Caki2 (cell line): ENCODE measurements at places on chromosomes 7 and 10.

DNA sequence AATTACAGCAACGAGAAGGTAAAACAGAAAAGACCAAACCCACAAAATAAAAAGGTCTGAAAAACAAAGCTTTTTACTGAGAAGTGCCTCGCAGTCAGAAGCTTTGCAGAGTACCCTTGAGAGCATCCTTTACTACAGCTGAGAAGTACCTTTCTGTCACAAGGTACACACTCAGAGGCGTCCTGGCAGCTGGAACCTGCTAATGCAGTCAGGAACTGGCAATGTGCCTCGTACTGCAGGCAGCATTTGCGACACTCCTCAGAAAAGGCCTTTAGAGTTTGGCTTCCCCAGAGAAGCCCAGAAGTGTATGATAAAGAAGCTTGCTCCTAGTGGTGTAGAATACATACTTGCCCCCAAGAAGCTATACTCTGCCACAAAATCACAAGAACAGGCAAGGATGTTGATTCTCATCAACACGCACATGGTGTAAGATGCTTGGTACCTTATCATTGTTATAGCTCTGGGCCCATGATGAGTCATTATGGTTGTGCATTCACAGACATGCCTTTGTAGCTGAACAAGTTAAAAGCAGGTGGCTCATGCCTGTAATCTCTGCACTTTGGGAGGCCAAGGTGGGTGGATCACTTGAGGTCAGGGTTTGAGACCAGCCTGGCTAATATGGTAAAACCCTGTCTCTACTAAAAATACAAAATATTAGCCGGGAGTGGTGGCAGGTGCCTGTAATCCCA lies 2.0 kb upstream of the GTPBP4 start:
- DNase-seq, result peak; percentile 22

GRCh38 chr7:4689668-4690067 lies 7.6 kb downstream of the FOXK1 start:
- DNase-seq, result peak; percentile 70

DNA sequence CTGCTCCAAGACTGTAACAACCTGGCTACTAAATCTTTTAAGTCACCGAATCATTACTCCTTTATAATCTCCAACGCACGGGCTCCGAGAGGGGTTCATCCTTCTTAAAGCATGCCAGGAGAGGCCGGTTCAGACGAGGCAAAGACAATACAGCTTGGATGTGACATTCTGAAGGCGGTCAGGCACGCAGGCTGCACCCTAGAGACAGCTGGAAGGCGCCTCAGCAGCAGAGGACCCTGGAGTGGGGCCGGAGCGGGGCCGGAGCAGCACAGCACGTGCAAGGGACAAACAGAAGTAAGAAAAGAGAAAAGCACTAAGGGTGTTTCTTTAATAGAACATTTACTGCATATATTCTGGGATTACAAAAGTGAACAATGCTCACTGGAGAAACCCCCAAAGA lies 97.8 kb upstream of the PPP2R2D start:
- no peak for DNase-seq

GRCh38 chr10:69578508-69578991 lies 5.3 kb upstream of the NEUROG3 start:
- DNase-seq, result no peak

GRCh38 chr10:93514521-93514920 lies 18.1 kb downstream of the CEP55 start:
- DNase-seq, result no peak

DNA sequence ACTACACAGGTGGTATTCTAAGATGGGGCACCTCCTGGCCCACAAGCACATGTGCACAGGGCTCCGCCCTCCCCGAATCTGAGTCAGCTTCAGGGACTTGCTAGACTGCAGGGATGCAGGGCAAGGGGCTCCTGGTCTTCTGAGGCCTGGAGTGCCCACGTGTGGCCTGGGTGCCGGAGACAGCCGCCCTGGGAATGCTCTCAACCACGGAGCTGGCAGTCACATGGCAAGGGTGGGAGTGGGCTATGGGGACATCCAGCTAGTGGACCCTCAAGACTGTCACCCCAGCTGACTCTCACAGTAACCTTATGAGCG lies 42.7 kb downstream of the CFAP46 start:
- no peak for DNase-seq

DNA sequence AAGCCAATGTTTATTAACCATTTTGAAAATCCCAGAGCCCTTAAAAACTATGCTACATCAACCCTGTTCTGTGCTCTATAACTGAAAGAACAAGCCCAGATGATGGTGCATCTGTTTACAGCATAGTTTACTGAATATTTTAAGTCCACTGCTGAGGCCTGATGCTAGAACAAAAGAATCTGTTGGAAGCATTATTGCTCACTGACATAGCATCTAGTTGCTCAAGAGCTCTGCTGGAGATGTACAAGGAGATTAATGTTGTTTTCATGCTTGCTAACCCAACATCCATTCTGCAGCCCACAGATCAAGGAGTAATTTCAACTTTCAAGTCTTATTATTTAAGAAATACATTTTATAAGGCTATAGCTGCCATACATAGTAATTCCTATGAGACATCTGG lies 181.3 kb upstream of the FEZF1 start:
- DNase-seq, result no peak

DNA sequence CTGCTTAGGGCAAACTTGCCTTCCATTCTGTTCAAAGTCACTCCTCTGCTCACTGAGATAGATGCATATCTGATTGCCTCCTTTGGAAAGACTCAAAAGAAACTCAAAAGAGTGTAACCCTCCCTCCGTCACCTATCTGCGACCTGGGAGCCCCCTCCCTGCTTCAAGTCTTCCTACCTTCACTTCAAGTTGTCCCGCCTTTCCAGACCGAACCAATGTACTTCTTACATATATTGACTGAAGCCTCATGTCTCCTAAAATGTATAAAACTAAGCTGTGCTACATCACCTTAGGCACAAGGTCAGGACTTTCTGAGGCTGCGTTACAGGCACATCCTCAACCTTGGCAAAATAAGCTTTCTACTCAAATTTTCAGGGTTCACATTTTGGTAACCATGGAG lies 77.4 kb upstream of the C1GALT1 start:
- DNase-seq, result no peak

DNA sequence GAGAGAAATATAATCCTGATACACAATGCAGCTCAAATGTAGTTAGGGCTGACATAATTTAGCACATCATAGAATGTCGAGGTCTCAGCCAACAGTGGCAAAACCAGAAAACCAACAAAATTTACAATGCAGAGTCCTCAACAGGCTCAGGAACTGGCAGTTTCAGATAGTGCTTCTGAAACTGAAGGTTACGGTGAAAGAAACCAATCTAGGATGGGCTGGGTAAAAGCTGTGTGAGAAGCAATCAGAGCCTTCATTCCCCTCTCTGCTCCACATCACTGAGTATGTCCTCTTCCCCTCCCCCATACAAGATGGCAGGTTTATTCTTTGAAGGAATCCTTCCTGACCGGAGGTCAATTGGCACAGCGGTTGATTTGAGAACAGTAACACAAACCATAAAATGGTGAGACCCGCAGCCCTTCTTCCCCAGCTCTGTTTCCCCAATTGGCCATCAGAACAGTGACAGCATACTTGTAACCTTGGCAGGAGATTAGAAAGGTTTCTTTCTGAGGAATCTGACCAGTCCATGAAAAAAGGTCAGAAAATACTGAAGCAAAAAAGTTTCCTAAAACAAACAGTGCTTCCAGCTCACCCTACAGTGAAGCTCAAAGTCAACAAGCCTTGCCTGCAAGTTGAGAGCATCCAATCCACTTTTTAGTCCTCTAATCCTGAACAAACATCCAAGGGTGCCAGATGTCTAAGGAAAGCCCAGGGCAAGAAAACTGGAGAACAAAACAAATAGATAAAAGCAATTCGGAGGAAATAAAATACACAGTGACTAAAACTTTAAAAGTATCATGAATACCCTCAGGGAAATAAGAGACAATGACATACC lies 53.9 kb upstream of the IL6 start:
- DNase-seq, result no peak

DNA sequence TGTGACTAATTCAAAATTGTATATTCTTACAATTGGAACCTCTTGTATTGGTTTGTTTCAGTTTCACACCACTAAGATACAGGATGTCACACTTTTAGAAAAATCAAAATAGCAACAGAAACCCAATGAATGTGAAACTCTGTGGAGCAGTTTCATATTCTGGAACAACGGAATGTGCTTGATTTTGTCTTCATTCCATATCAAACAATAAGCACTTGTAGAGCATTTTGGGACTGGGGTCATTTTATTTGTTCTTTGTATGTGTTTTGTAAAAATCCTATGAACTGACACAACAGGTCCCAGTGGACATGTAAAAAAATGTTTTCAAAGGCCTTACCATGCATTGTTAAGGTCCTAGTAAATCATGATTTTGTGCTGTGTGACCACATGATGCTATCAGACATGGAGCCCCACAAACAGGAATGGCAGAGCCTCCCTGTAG lies 123.1 kb downstream of the DKK1 start:
- DNase-seq, result no peak

DNA sequence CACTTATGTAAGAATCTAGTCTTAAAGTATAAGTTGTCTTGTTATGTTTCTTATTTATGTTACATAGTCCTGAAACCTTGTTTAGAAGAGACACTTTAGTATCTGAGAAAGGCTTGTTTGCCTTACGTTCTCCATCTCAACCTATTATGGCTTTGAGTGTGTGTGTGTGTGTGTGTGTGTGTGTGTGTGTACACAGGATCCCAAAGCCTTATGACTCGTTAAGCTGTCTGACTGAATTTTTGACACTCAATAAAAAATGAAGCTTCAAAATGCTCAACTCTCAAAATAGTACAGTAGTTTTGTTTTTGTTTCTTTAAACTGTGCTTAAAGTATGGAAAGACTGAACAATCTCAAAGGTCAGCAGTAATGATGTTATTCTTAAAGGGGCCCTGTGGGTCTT lies 18.0 kb downstream of the CALU start:
- DNase-seq, result no peak

DNA sequence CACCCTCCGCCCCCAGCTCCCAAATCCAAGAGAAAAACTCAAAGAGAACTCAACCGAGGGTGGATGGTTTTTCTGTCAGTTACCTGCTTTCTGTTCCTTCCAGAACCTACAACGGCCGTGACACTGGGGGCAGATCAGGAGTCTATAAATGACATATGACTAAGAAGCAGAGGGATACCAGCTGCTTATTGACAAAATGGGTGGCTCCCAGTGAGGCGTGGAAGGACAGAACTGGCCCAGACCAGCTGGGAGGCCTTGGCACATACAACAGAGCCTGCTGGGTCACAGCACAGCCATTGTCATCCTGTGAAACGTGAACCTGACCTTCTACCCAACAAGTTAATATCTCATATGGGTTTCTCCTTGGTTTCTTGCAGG lies 84.3 kb upstream of the ADRB1 start:
- DNase-seq, result peak; percentile 13

DNA sequence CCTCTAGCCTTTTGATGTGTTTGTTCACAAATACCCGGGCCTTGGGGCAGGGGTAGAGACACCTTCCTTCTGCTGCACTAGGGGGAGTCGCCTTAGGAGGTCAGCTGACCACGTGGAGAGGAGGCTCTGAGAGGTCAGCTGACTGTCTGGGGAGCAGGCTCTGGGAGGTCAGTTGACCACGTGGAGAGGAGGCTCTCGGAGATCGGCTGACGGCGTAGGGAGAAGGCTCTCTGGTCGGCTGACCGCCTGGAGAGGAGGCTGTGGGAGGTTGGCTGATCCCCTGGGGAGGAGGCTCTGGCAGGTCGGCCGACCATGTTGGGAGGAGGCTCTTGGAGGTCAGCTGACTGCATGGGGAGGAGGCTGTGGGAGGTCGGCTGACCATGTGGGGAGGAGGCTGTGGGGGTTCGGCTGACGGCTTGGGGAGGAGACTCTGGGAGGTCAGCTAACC lies 59.6 kb upstream of the LYZL1 start:
- DNase-seq, result no peak
